ENCODE measurements at places on chromosomes 1 and 21.
A peak's percentile ranks its signal among the peaks of the same experiment; 100 is the strongest.

GRCh38 chr1:222557148-222557547 is 9.2 kb upstream of the HHIPL2 start:
- DNase-seq, result no peak

DNA sequence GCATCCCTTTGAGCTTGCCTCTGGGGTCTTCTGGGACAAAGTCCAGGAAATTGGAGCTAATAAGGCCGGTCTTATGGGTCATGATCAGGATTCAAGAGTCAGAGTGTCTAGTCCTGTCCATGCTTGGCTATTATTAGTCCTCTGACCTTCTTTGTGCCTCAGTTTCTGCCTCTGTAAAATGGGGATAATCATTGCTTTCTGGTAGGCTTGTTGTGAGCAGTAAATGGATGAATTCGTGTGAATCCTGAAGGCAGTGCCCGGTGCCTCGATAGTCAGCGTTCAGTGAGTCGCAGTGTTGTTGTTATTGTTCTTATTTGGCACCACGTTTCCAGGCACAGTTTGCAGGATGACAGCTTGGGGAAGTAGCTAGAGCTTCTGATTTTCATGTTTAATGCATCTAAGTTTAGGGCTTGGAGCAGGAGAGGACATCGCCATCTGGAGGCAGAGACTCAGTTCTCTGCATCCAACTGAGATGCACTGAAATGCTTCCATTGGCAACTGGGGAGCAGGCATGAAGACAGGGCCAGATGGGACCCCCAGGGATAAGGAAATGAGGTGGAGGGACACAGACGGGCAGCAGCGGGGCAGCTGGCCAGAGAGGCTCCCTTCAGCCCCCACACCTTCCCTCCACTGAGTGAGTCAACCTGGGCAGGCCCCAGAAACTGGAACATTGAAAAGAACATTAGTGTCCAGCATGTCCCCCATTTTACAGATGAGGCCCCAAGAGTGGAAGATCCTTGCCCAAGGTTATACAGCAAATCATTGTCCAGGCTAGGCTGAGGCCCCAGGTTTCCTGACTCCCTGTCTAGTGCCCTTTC is 160.3 kb downstream of the PTPRU start:
- DNase-seq, result no peak

- DNase-seq, result no peak
Observed at GRCh38 chr1:1283821-1284220, 3.6 kb downstream of the SCNN1D start.

DNA sequence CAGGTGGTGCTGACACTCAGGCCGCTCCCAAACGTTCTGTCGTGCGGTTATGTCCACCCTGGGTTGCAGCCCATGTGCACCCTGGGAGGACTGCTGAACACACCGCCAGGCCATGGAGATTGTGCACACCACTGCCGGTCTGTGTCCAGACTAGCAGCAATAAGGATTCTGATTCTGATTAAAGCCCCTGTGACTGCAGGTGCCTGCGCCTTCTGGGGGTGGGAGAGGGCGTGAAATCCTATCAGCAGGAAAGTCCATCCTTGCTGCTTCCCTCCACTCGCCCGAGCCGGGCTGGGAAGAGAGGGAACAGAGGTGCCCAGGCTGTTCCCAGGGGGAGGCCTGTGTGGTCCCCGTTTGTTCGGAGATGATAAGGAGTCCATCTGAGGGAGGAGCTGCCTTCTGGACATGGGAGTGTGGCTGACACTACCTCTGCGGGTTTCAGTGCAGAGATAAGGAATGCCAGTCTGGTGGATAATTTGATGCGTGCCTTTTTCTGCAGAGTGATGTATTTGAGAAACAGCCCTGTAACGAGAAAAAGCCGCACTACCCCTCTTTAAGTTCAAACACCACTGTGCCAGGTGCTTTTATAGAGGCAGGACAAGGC is 41.2 kb downstream of the BACE2 start:
- DNase-seq, result no peak

DNA sequence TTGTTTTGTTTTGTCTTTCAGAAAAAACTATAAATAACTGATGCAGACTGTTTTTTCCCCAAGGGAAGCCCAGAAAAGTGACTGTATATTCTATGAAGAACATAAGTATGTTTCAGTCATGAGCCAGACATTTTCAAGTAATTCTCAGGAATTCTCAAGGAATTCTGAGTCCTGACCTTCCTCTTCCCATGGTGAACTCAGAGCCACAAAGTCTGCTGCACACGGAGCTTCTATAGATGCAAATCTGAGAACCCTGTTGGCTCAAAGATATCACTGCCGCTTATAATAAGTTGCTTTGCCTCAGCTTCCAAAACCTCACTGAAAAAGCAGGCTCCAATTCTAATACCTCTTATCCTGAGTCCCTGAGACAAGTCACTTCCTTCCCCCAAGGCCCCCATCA is 418.5 kb upstream of the RUNX1 start:
- DNase-seq, result no peak

GRCh38 chr21:41967708-41968107 is 13.9 kb upstream of the C2CD2 start:
- no peak for DNase-seq

- no peak for DNase-seq
Observed at GRCh38 chr1:32693455-32694174, 9.0 kb downstream of the SYNC start.

DNA sequence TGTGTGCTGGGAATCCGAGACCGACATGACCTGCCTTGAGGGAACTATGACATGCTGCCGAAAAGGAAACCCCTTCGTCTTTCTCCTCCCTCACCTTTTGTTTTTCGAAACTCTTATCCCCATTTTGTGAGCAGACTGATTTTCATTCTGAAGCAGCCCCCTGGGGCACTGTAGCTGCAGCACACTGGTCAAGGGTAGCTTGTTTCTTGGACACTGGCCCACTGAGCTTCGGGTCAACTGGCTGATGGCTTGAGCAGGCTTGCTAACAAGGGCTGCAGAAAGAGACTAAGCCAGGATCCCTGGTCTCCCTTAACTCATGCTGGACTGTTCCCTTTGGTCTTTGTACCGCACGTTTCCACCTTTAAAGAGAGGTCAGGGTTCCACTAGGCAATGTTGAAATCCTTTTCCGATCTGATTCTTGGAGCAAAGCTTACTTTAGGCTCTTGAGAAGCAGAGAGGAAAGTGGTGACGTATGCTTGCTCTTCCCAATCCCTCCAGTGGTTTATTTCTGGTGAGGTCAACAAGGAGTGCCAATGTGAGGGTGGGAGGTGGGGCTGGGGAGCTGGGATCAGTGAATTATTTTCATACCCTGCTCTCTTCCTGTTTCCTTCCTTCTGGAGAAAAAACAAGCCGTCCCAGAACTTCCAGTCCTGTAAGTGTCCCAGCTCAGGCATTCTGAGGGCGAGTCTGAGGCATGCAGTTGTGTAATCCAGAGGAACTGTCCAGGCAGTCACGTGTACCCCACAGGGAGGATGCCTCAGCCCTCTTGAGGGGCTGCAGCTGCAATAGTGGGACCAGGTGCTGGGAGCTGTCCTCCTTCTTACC is 7.6 kb downstream of the CYP4B1 start:
- DNase-seq, result no peak

- no peak for DNase-seq
Observed at GRCh38 chr1:17890815-17891191, 135.7 kb downstream of the ACTL8 start.

DNA sequence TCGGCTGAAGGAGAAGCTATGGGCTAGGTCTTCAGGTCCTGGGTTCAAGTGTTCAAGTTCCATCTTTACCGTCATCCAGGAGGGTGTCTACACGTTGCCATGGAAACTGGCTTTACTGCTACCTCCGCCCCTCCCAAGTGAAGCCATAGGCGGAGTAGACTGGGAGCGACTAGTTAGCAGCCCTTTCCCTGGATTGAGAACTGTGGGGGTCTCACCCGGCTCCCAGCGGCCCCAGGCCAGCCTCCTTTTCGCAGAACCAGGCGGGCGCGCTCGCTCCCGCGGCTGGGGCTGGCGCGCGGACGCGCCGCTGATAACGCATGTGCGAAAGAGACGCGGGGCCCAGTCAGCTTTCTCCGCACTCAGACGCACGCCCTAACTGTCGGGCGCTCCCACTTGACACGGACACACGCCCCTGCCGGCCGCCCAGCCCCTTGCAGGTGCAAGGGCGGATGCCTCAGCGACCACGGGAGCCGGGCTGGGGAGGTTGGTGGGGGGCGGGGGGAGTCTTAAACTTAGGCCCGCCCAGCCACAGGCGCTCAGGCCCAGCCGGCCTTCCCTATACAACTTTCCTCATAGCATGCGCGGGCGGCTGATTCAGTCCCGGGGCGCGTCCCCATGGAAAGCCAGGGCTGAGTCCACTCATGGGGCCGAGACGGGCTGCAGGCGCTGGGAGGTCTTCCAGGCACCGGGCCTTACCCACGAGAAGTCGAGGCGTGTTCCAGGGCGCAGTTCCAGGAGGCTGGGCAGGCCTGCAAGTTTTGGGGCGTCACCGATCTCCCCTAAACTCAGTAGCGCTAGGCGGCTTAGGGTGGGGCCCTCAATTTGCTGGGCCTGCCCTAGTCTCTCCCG is 7.4 kb downstream of the EFNA4 start:
- peak; percentile 81 for DNase-seq

DNA sequence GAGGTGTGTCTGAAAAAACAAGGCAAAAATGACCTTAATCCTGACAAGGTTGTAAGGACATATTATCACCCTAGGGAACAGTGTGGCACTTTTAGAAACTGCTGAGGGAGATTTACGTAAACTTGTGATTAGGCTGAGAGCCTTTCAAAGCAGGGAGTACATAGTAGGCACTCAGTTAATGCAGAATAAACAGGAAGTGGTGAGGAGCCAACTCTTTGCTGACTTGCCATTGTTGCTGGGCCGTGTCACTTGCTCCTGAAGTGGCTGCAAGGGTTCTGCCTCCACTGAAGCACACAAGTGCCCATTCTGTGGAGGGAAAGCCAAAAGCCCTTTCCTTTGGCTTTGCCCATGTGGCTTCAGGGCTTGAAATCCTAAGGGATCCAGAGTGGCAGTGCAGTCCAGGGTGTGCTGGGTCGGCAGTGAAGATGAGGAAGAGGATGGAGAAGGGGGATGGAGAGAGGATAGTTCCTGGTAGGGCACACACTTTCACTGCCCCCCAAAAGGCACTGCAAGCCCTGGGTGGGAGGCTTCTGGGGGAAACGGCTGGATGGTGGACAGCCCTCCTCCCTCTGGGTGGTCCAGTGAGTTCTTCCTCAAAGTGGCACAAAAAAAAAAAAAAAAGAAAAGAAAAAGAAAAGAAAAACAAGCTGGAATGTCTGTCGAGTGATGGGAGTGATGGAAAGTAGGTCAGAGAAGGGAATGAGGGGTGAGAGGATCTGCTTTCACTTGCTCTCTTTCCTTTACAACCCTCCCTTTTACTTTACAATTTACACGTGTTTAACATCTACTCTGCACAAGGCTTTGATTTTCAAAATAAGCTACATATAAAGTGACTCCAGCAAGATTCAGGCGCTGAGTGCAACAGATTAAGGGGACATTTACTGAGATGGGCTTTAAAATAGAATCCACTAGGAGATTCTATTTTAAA is 13.7 kb upstream of the RHEX start:
- no peak for DNase-seq

DNA sequence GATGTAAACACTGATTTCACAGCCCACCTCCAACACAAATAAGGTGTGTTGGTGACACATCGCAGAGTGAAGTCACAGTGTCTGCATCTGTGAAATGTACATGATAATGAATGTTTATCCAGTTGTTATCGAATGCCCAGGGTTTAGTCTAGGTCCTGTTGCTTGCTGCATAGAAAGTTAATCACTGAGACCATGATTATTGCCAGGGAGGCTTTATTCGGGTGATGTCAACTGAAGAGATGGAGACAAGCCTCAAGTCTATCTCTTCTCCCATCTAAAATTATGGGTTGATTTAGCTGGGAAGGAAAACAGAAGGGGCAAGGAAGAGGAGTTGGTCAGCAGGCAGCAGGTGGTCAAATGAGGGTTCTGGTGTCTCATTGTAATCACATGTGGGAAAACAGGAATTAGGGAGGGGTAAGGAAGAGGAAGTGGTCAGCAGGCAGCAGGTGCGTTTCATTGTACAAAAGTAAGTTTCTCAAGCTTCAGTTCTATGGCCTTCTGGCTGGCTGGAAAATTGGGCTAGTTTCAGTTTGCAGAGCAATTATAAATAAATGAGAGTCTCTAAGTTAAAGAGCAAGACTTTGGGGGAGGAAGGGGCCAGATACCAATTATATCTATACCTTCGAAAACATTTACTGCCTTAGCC is 146.3 kb upstream of the DNAH14 start:
- DNase-seq, result no peak

DNA sequence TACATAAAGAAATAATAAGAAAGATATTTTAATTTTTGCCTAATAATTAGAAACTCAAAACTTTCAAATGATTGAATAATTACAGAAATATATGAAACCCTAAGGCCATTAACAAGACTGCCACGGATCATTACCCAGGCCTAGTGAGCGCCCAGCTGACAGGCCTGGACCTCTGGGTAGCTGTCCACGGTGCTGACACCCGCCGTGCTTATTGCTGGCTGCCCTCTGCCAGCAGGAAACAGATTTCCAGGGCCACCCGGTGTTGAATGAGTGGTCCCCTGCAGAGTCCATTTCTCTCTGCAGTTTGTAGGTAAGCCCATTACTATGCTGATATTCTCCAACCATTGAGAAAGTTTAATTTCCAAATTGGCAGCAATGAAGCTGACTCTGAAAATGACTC is 254.4 kb upstream of the GJB5 start:
- DNase-seq, result no peak

- no peak for DNase-seq
Observed at GRCh38 chr1:199843861-199844260, 183.6 kb upstream of the NR5A2 start.

DNA sequence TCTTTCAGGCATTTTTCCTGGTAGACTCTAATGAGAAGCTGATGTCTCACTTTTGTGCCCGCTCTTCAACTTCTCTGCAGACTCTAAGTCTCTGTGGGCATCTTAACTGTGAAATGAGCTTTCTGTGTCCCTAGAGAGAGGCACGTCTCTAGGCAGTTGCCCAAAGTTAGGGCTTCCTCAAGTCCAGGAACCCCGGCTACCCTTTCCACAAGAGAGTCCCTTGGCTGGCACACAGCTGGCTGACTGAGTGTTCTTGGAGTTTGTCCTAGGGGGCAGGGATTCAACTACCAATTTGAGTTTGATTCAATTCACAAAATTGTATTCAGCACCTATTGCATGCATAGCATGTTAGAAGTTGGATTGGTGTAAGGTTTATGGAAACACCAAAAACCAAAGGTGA is 1.4 kb downstream of the GPR61 start:
- no peak for DNase-seq

- DNase-seq, result no peak
Observed at GRCh38 chr21:36550761-36551160, 70.8 kb upstream of the CLDN14 start.

GRCh38 chr1:93569489-93569888 is 112.1 kb downstream of the BCAR3 start:
- no peak for DNase-seq

- no peak for DNase-seq
Observed at GRCh38 chr1:156638189-156638985, 3.5 kb upstream of the BCAN start.

- DNase-seq, result peak; percentile 75
Observed at GRCh38 chr1:8962812-8963530, 17.3 kb downstream of the CA6 start.
